ENCODE measurements at places on chromosomes 5 and 9.

DNA sequence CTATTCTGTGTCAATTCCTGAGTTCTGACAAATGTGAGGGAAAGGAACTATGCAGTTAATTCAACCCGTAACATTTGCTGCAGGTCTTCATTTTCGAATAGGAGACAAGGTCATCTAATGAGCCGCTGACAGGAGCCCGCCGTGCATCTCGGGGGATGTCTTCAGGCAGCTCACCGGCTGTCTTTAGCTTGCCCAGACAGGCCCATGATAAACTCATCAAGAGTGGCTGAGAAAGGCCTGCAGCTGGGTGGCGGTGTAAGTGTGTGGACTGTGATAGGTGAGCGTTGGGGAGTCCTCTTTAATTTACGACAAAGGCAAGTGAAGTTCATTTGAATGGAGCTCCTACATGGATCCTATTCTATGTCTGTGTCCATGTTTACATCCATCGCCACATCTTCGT is 190.5 kb downstream of the ADCY2 start:
- DNase-seq: no peak

DNA sequence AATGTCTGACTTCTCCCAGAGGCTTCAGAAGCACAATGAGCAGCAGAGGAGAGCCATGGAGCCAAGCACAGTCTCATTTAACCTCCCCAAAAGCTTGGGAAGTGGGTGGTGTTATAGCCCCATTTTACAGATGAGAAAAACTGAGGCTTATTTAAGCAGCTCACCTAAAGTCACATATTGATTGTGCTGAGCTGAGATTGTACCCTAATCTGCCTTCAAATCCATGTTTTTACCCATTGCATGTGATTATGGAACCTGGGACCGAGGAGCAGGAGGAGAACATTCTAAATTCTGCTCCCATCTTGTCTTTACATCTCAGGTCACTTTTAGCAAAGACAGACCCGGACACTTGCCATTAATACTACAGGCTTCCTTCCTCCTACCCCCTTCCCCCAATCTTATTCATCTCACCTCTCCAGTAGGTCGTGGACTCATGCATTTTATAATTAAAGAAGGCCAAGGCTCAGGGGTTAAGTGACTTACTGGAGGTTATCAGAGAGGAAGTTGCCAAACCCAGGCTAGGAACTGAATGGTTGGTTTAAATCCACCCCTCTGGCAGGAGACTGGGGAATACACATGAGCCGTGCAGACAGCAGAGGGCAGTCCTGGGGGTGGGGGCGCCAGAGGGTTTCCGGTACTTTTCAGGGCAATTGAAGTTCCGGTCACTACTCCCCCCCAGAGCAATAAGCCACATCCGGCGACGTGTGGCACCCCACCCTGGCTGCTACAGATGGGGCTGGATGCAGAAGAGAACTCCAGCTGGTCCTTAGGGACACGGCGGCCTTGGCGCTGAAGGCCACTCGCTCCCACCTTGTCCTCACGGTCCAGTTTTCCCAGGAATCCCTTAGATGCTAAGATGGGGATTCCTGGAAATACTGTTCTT is 51.0 kb upstream of the IL17B start:
- DNase-seq: no peak

DNA sequence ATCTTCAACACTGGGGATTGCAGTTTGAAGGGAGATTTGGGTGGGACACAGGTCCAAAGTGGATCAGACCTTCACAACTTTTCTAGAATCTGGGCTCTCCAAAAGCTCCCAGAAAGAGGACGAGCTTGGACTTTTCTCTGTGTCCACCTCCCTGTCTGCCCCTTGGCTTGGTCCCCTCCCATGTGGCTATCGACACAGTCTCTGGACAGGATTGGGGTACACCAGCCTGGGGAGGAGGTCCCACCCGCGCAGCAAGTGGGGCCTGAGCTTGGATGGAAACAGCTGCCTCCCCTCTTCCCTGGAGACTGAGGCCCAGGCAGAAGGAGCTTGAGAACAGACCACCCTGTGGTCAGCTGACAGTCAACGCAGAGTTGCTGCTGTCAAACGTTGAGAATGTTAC is 84.6 kb upstream of the FCN1 start:
- no peak for DNase-seq

- no peak for DNase-seq
Measured at GRCh38 chr9:70045452-70045851, 1.8 kb downstream of the MAMDC2 start.

GRCh38 chr5:59367791-59368394 is 525.6 kb downstream of the PDE4D start:
- peak; percentile 53 for DNase-seq

DNA sequence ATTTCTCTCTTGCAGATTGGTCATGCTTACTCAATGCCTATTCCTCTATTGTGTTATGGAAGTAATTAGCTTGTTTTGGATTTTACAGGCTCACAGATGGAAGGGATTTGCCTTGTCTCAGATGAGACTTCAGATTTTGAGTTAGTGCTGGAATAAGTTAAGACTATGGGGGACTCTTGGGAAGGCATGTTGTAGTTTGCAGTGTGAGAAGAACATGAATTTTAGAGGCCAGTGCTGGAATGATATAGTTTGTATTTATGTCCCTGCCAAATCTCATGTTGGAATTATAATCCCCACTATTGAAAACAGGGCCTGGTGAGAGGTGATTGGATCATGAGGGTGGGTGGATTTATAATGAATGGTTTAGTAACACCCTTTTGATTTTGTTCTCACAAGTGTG is 6.1 kb upstream of the TUSC1 start:
- DNase-seq: no peak

GRCh38 chr9:92971121-92971520 is 23.8 kb downstream of the FGD3 start:
- no peak for DNase-seq

- no peak for DNase-seq
Measured at GRCh38 chr5:109681763-109682162, 8.0 kb upstream of the MAN2A1 start.

Data from retinal pigment epithelial cell (primary cell).